Testis (tissue), 5 donors: ENCODE measurements at places on chromosomes 7 and 10.
A peak's percentile ranks its signal among the peaks of the same experiment; 100 is the strongest.

- peak; percentile 75 for DNase-seq
Measured at GRCh38 chr7:25069900-25070443, 55.1 kb downstream of the CYCS start.

DNA sequence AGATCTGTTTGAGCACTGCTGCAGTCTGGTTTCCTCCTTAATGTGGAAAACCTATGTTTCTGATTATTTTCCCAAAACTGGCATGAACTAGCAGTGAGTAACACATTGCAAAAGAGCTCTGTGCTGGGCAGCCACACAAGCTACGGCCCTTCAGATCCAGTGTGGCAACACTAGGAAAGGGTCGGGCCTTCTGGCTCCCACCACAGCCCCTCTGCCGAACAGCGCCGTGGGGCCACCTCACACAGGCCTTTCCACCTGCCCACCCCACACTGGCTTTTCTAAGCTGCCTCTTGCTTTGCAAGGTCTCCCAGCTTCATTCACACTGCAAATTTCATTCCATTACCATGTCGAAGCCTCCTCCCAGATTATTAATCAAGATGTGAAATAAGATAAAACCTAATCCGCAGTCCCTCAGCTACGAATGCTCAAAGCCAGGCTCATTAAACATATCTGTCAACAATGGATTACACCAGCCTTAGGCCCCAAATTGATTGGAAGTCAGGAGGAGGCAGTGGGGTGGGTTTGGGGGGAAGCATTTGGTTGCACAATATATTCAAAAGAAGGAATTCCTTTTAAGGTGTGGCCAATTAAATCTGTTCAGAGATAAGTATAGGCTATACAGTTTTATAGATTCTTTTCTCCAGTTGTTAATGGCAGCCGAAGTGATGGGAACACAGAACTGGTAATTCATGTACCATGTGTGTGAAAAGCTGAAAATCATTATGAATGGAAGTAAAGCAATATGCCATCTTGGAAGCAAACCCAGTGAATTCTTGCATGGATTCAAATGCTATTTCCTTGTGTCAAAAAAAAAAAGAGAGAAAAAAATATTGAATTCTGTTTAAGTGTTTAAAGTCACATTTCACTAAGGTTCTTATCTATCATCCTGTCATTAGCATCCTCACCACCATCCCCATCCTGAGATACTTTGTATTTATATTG lies 223.7 kb downstream of the MTERF1 start:
- DNase-seq = no peak

- DNase-seq = no peak
Measured at GRCh38 chr10:126921974-126922525, 16.8 kb downstream of the DOCK1 start.

DNA sequence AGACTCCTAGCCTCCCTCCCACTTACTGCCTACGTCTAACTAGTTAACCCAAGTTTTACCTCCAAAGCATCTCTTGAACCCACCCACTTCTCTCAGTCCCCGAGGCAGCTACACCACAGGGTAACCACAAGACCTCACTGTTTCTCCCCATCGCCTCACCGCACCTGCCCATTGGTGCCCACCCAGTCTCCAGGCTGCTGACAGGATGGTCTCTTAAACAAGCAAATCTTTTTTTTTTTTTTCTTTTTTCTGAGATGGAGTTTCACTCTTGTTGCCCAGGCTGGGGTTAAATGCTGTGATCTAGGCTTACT lies 47.0 kb downstream of the DENND2A start:
- no peak for DNase-seq

DNA sequence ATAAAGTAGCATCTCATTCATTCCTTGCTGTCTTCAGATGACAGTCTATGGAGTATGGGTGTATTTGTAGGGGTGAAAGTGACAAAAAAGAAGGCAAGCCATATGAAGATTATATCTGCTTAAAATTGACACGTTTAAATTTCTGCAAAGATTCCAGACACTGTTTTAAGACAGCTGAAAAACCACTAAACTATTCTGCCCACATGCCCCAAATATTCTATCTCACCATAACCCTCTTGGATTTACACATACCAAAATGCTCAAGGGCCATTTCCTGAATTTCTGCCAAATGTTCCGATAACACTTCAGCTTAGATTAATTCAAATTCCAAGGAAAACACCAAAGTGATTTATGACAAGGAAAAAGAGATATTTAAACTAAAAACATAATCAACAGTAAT lies 99.9 kb upstream of the IL6 start:
- no peak for DNase-seq

DNA sequence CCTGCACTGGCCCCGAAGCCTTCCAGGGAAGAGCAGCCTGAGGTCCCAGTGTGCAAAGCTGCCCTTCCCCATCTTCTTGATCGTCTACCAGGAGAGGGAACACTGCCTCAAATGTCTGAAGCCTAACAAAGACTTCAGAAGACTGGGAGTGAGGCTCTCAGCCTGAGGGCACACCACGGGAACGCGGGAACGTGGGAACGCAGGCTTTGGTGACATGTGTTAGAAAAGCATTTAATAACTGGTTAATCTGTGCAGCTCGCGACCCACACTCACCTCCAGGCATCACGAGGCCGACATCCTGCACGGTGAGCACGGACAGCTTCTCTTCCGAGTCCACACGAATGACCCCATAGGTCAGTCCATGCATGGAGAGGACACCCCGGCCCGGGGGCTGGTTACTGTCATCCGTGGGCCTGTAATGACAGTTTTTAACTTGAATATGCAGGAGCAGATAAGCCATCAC lies 234.0 kb downstream of the ZMYND11 start:
- no peak for DNase-seq

- no peak for DNase-seq
Measured at GRCh38 chr7:95421000-95421846, 13.6 kb downstream of the PON2 start.

- DNase-seq = no peak
Measured at GRCh38 chr7:4638781-4639575, 43.1 kb upstream of the FOXK1 start.

DNA sequence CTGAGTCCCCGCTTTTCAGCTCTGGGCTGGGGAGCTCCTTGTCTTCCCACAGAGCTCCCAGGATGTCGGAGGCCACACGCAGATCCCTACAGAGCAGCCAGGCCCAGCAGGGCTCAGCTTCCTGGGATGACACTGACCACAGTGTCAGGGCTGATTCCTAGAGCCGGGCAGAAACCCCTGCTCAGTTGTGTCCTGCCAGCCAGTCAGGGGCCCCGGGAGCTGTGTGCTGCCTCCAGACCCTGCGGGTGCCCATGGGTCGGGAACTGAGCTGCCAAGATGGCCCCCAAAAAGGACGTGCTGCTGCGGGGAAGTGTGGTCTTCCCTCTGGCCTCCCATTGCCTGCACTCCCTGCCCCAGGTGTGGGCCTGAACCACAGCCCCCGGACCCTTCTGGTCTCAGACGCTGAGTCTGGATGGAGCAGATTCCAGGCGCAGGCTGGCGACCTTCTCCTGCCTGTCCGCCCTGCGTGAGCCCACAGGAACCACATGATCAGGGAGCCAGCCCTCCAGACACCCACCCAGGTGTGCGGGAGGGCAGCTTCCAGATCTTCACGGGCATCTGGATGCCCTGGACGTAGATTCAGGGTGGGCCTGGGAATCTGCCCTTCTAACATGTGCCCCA lies 217.4 kb downstream of the MAD1L1 start:
- no peak for DNase-seq

GRCh38 chr10:86393362-86393761 lies 26.8 kb upstream of the GRID1 start:
- DNase-seq = no peak
